GM20000 (cell line): ENCODE measurements at places on chromosomes 5 and 9.

DNA sequence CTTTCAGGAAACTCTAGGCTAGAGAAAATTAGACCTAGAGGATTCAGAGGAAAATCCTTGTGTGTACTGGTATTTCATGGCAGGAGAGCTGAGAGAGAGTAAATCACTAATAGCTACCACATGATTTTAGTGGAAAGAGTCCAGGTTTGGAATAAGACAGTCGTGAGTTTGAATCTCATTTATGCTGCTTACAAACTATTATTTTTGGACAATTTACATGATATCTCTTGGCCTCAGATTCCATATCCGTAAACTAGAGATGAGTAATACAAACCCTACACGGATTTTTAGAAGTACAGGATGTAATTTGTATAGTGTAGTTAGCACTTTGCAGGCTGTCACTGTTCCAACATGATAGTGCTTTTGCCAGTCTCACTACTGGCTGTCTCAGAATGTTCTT lies 2.7 kb downstream of the IL31RA start:
- no peak for DNase-seq

- DNase-seq = no peak
These were observed 54.7 kb upstream of the PRLR start for GRCh38 chr5:35285011-35285410.

DNA sequence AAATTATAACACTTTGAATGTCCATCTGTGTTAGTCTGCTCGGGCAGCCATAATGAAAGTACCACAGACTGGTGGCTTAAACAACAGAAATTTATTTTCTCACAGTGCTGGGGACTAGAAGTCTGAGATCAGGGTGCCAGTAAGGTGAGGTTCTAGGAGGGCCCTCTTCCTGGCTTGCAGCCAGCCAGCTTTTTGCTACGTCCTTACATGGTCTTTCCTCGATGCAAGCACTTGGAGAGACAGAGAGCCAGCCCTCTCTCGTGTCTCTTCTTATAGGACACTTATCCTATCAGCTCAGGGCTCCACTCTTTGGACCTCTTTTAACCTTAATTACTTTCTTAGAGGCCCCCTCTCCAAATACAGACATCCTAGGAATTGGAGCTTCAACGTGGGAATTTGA lies 351.8 kb downstream of the SPOCK1 start:
- no peak for DNase-seq

- DNase-seq = no peak
These were observed 72.8 kb downstream of the PRRT1B start for GRCh38 chr9:131618071-131618479.

GRCh38 chr5:10635867-10636350 lies 72.0 kb downstream of the ANKRD33B start:
- DNase-seq = peak; percentile 44

- DNase-seq = no peak
These were observed 113.2 kb downstream of the CDH18 start for GRCh38 chr5:19874811-19875210.

DNA sequence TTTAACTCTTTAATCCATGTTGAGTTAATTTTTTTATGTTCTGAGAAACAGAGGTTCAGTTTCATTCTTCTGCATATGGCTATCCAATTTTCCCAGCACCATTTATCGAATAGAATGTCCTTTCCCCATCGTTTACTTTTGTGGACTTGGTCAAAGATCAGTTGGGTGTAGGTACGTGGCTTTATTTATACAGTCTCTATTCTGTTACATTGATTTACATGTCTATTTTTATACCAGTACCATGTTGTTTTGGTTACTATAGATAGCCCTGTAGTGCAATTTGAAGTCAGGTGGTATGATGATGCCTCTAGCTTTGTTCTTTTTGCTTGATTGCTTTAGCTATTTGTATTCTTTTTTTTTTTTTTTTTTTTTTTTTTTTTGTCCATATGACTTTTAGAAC lies 462.0 kb downstream of the HTR1A start:
- no peak for DNase-seq

DNA sequence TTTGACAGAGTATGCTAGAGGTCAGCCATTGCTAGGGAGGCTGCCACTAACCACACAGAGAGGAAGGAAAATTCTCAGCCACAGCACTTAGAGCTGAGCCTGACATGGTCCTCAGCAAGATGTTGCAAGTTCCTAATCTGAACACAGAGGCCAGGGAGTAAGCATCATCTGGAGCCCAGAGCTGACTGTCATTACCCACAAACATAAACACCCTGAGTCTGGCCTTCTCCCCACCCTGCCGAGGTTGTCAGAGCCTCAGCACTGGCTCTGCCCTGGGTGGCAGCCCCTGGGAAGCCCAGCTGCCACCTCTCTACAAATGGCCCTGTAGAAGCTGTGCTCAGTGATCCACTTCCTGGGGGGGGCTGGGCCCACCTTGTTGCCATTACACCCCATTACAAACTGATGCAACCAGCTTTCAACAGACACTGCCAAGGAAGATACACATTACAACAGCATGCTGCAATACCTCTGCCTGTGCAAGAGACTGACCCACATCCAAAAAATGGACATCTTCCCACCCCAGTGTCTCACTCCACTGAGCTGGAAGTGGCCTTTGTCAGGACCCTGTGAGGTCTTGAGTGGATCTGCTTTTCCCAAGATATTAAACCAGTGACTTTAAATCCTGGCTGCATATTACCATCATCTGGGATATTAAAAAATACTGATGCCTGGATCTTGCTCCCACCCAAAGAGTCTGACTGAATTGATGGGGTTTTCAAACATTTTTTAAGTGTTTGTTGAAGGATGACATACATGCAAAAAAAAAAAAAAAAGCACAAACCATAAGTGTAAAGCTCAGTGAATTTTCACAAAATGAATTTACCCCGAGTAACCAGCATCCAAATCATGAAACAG lies 33.0 kb downstream of the IRF1 start:
- no peak for DNase-seq

- DNase-seq = no peak
These were observed 9.1 kb downstream of the TTC33 start for GRCh38 chr5:40746703-40747102.

DNA sequence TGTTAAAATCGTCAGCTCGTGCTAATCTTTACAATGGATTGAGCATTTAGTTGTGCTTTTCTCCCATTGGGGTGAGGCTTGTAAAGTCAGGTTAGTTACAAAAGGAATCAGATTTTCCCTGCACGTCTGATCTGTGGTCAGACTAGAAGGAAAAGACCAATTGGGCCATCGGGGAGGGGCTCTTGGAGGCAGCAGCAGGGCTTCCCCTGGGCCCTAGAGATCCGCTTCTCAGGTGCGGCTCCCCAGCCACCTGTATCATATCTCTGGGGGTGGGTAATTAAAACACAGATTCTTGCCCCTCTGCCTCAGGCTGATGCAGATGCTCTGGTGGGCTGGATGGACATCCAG lies 200.3 kb downstream of the HSPA4 start:
- no peak for DNase-seq

- DNase-seq = no peak
These were observed 43.7 kb upstream of the SELENOP start for GRCh38 chr5:42855386-42855785.

GRCh38 chr5:18216016-18216415 lies 581.8 kb downstream of the TAF11L14 start:
- DNase-seq = no peak

DNA sequence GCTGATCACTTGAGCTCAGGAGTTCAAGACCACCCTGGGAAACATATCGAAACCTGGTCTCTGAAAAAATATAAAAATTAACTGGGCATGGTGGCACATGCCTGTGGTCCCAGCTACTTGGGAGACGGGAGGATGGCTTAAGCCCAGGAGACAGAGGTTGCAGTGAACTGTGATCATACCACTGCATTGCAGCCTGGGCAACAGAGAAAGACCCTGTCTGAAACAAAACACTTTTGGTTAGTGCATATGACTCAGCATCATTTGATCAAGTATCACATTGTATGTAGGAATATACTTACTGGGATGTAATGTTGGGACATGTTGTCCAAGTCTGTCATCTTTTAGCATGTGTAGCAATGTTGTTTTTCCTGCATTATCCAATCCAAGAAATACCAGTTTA lies 12.0 kb downstream of the SAR1B start:
- no peak for DNase-seq

DNA sequence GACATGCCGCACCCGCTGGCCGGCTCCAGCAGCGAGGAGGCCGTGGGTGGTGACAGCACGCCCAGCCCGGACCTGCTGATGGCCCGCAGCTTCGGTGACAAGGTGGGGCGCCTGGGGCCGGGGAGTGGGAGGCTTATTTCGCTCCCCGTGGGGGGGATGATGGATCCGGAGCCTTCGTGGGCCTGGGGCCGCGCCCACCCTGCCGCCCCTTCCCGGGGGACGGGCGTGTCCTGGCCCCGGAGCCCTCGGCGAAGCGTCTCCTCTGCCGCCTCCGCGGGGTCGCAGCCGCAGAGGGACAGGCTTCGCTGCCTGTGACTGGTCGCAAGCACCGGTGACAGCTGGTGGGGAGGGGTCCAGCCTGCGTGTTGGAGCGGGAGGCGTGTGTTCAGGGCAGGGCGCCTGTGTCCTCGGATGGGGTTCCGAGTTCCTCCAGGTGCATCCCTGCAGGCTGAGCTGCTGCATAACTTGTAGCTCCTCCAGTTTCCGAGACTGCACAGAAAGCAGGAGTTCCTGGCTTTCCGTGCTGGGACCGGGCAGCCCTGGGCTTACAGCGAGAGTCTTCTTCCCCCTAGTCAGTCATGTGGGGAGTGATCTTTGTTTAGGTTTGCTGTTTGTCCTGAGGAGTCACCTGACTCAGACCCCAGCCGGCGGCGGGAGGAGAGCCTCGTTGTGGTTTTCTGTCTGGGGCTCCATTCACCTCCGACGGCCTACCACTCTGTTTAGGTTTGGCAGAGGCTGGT lies 666 bp downstream of the SNX30 start:
- DNase-seq = peak; percentile 79

- DNase-seq = no peak
These were observed 4.4 kb upstream of the TMEM245 start for GRCh38 chr9:109124121-109124520.
